ENCODE measurements at places on chromosomes 11 and 22.

GRCh38 chr11:124153821-124154220 lies 29.3 kb upstream of the OR10D3 start:
- H3K36me3 ChIP-seq, result no peaks in the 10 kb centered on the region
- no peaks in the 10 kb centered on the region for H3K27me3 ChIP-seq
- no peak overlapping the region for H3K27ac ChIP-seq
- H3K4me3 ChIP-seq, result no peak overlapping the region
- no peak for DNase-seq
- no peaks in the 10 kb centered on the region for H3K4me1 ChIP-seq

DNA sequence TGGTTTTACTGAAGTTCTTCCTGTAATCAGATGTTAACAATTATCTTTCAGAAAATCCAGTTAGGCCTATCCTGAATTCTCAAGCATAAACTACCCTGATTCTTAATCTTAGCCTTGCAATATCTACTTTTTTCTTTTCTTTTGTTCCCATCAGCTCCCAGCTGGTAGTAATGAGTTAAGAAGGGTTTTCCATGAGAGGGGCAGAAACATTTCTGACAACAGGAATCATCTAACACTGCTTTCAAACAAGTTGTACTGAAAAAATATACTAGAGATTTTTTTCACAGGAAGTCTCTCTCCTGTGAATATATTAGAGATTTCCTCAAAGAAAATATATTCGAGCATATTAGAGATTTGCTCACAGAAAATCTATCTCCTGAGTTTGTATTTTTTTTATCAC lies 3.3 kb upstream of the TRIM6 start:
- DNase-seq, result no peak
- no peak overlapping the region for H3K27ac ChIP-seq
- H3K4me1 ChIP-seq, result peaks cover 8% of the 10 kb centered on the region
- H3K4me3 ChIP-seq, result no peak overlapping the region
- H3K36me3 ChIP-seq, result no peaks in the 10 kb centered on the region

- no peak overlapping the region for H3K4me3 ChIP-seq
- no peak overlapping the region for H3K27ac ChIP-seq
Measured at GRCh38 chr11:34669458-34669857, 48.6 kb downstream of the EHF start.

- no peaks in the 10 kb centered on the region for H3K36me3 ChIP-seq
- H3K4me3 ChIP-seq, result no peak overlapping the region
- no peak overlapping the region for H3K27ac ChIP-seq
- no peaks in the 10 kb centered on the region for H3K4me1 ChIP-seq
Measured at GRCh38 chr11:120834686-120835210, 189.2 kb upstream of the TBCEL start.

DNA sequence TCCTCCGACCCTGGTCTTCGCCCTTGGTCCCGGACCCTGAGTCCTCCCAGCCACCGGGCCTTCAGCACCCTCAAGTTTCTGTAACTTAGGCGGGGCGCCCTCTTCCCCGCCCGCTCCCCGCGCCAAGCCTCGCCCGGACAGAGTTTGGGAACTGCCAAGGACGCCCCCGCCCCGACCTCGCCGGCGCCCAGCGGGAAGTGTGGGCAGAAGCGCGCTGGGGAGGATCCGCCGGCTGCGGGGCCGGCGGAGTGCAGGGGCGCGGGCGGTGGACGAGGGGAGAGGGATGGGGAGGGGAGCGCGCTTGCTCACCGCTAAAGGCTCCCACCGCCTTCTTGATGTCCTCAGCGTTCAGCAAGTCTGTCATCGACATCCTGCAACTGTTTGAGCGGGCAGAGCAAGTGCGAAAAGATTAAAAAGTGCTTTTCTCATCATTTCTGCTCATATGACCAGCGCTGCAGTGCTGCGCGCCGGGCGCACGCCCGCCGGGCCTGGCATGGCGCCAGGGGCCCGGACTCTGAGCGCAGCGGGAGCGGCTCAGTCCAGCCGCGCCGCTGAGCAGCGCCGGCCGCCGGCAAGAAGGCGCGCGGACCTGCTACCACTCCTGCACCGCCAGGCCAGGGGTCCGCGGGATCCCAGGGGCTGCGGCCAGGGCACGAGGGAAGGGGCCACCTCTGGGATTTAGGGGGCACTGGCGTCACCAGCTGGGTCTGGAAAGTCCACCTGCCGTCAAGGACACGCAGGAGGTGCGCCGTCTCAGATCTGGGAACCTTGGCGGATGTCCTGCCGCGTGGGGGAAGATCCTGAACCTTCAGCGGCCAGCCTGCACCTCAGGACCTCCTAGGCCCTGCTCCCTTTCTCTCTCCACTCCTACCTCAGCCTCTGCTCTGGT lies at the start of gene PVALB:
TSS of gene PVALB (minus strand) at position 400 of the 889 bp plus-strand sequence. CDS start at position 370, 30 bp downstream.
- peaks cover 7% of the 10 kb centered on the region for H3K4me1 ChIP-seq
- no peak within 1 kb of the TSS for H3K27ac ChIP-seq
- peak; percentile 47 for DNase-seq
- no peaks in the 10 kb centered on the region for H3K36me3 ChIP-seq
- no peak within 1 kb of the TSS for H3K4me3 ChIP-seq
- H3K27me3 ChIP-seq, result peaks cover 27% of the 10 kb centered on the region

GRCh38 chr22:46619830-46620501 lies at the start of gene GRAMD4:
Gene GRAMD4, plus strand, starts transcription at chr22:46620386. Its CDS starts 6,414 bp downstream, at chr22:46626800.
- DNase-seq, result no peak
- peaks cover 5% of the 10 kb centered on the region for H3K4me1 ChIP-seq
- H3K4me3 ChIP-seq, result no peak within 1 kb of the TSS
- no peak within 1 kb of the TSS for H3K27ac ChIP-seq
- no peaks in the 10 kb centered on the region for H3K36me3 ChIP-seq

DNA sequence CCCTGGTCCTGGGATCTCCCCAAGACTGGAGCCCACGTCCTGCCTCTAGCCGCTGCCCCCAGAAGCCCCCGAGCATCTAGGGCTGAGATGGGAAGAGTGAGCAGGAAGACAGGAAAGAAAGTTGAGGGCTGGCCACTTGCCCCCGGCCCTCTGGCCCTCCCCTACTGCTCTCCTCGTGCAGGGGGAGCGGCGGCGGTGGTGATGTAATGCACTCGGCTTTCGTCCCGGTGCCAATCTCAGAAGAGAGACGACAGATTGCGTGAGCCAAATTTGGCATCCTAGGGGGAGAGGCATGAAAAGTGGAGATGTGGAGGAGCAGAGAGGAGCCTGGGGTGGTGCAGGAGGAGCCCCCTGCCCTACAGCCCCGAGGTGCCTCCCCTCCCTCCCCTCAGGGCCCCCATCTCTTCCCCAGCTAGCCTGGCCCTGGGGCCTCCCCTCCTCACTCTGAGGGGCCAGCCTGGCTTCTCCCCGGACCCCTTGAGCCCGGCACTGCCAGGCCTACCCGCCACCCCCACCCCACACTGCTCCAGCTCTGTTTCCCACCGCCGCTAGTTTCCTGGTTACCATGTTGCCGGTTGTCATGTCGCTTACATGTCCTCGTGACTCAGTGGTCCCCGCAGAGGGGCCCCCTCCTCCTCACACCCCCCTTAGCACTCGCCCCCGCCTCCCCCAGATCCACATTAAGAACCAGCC lies 2.5 kb downstream of the KCNJ4 start:
- H3K27ac ChIP-seq, result no peak overlapping the region
- no peaks in the 10 kb centered on the region for H3K4me1 ChIP-seq
- DNase-seq, result no peak

GRCh38 chr11:15654451-15654850 lies 539.7 kb downstream of the INSC start:
- H3K27me3 ChIP-seq, result no peaks in the 10 kb centered on the region
- H3K36me3 ChIP-seq, result no peaks in the 10 kb centered on the region
- H3K4me3 ChIP-seq, result no peak overlapping the region
- H3K4me1 ChIP-seq, result peaks cover 10% of the 10 kb centered on the region

DNA sequence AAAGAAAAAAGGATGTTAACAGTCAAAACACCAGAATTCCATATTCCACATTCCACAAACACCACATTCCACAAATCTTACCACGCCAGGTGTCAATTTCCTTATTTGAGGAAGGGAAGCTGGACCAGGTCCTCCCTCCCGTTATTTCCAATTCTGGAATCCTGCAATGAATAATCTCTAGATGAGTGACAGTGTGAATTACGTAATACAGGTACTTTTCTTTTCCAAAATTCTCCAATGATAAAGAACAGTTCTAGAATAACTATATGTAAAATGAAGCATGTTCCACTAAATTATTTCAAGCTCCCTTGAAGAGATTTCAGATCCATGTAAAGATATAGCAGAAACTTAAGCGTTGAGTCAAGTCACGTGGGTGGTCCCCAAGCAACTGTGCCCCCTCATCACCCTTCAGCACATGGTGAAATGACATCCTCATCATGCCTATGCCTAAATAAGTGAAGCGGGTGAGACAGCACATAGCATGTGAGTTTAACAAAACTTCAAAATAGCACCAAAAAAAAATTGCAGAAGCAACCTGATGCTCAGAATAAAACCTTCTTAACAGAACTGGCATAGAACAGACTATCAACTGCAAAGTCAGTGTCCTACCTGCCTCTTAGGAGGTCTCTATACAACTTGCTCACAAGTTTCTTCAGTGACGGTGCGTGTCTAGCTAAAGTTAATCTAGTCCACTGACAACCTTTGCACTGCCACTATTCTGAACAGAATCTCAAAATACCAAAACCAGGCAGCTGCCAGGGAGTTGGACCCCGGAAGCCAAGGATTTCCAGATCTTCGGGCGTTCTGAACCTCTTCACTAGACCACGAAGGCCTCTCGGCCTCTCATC lies 876 bp downstream of the NFRKB start:
- DNase-seq, result no peak
- H3K36me3 ChIP-seq, result peaks cover 21% of the 10 kb centered on the region
- H3K4me3 ChIP-seq, result peak overlapping the region; percentile 97
- H3K4me1 ChIP-seq, result peaks cover 13% of the 10 kb centered on the region
- peak overlapping the region; percentile 78 for H3K27ac ChIP-seq

DNA sequence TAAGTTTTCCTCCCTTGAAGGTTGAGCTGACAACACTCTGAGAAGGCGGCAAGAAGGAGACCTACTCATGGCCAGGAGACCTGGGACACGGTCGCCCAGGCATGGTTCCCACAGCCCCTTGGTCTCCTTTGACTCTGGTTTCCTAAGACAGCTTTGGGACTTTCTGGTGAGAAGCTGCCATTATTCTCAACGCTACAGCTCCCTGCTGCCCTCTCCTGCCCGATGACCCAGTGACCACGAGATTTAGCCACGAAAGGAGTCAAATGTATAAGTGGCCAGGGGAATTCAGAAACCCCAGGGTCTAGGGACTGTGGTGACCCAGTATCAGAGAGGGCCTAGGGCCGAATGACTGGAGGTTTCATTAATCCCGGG lies 699 bp upstream of the SDF2L1 start:
- peaks cover 8% of the 10 kb centered on the region for H3K4me1 ChIP-seq
- H3K27me3 ChIP-seq, result no peaks in the 10 kb centered on the region
- H3K27ac ChIP-seq, result peak overlapping the region; percentile 6
- H3K4me3 ChIP-seq, result peak overlapping the region; percentile 81
- H3K36me3 ChIP-seq, result peaks cover 8% of the 10 kb centered on the region

GRCh38 chr22:23471698-23472097 lies 108.4 kb downstream of the IGLL1 start:
- H3K27ac ChIP-seq, result no peak overlapping the region
- H3K36me3 ChIP-seq, result no peaks in the 10 kb centered on the region
- H3K27me3 ChIP-seq, result no peaks in the 10 kb centered on the region
- H3K4me3 ChIP-seq, result no peak overlapping the region
- no peaks in the 10 kb centered on the region for H3K4me1 ChIP-seq
- DNase-seq, result no peak

GRCh38 chr11:79400717-79401330 lies 40.0 kb downstream of the TENM4 start:
- H3K27ac ChIP-seq, result no peak overlapping the region
- peaks cover 3% of the 10 kb centered on the region for H3K27me3 ChIP-seq
- no peaks in the 10 kb centered on the region for H3K4me1 ChIP-seq
- no peak overlapping the region for H3K4me3 ChIP-seq
- H3K36me3 ChIP-seq, result no peaks in the 10 kb centered on the region
- no peak for DNase-seq

GRCh38 chr22:33221568-33221967 lies 163.4 kb upstream of the SYN3 start:
- DNase-seq, result no peak
- no peaks in the 10 kb centered on the region for H3K36me3 ChIP-seq

- peaks cover 23% of the 10 kb centered on the region for H3K4me1 ChIP-seq
- no peak for DNase-seq
- H3K4me3 ChIP-seq, result no peak overlapping the region
- H3K27ac ChIP-seq, result no peak overlapping the region
- no peaks in the 10 kb centered on the region for H3K27me3 ChIP-seq
Measured at GRCh38 chr11:60910711-60911380, 3.1 kb upstream of the TMEM109 start.

DNA sequence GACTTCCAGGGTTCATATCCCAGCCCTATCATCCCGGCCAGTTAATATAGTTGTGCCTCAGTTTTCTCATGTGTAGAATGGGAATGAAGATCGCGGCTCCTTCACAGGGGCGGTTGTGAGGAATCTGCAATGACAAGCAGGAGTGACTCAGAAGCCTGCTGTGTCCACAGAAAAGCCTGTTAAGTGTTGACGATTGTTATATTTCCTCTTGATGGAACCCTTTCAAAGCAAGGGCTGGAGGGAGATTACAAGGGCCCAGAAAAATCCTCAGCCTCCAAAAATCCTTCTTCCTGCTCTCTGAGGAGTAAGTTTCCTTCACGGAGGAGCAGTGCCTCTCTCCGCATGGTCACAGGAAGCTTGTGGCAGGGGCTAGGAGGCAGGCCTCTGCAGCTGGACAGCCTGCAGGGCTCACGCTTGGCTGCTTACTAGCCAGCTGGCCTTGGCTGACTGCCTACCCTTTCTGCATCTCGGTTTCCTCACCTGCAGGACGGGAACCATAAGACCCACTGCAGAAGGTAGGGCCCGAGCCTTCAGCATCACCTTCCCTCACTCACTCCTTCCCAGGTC lies 63.4 kb downstream of the CACNG2 start:
- H3K4me3 ChIP-seq, result no peak overlapping the region
- H3K27me3 ChIP-seq, result peaks cover 4% of the 10 kb centered on the region
- no peak for DNase-seq

DNA sequence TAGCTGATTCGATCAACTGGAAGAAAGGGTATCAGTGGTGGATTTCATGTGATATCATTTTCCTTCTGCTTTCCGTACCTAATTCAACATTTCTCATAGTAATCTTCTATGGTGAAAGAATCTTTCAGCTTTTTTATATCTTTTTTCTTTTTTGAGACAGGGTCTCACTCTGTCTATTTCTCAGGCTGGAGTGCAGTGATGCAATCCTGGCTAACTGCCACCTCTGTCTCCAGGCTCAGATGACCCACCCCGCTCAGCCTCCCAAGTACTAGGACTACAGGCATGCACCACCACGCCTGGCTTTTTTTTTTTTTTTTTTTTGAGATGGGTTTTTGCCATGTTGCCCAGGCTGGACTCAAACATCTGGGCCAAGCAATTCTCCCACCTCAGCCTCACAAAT lies 18.6 kb upstream of the CHORDC1 start:
- H3K27ac ChIP-seq, result no peak overlapping the region
- H3K27me3 ChIP-seq, result no peaks in the 10 kb centered on the region
- no peaks in the 10 kb centered on the region for H3K36me3 ChIP-seq

- H3K27ac ChIP-seq, result peak overlapping the region; percentile 53
- no peaks in the 10 kb centered on the region for H3K27me3 ChIP-seq
- peak; percentile 60 for DNase-seq
- peaks cover 26% of the 10 kb centered on the region for H3K4me1 ChIP-seq
- no peak overlapping the region for H3K4me3 ChIP-seq
Measured at GRCh38 chr11:63573881-63574855, 11.0 kb upstream of the PLAAT2 start.
